Spinal cord (tissue), 10 donors: ENCODE measurements at places on chromosomes 3 and 15. TPM values are rescaled to one million over a fixed set of nuclear protein-coding genes. Genes with fewer than 3 reads are reported as not detected.

The GNAT1 gene
- 0.72 TPM for polyA plus RNA-seq

The PPM1L gene
- polyA plus RNA-seq: 30.6 TPM

The DNAH12 gene
- 6.1 TPM for polyA plus RNA-seq

The KCNAB1 gene
- polyA plus RNA-seq: 20.3 TPM

The TNK2 gene
- 228 TPM for polyA plus RNA-seq

The PLA2G4E gene
- not detected for polyA plus RNA-seq
